ENCODE measurements at places on chromosomes 5 and 9.
A peak's percentile ranks its signal among the peaks of the same experiment; 100 is the strongest.

DNA sequence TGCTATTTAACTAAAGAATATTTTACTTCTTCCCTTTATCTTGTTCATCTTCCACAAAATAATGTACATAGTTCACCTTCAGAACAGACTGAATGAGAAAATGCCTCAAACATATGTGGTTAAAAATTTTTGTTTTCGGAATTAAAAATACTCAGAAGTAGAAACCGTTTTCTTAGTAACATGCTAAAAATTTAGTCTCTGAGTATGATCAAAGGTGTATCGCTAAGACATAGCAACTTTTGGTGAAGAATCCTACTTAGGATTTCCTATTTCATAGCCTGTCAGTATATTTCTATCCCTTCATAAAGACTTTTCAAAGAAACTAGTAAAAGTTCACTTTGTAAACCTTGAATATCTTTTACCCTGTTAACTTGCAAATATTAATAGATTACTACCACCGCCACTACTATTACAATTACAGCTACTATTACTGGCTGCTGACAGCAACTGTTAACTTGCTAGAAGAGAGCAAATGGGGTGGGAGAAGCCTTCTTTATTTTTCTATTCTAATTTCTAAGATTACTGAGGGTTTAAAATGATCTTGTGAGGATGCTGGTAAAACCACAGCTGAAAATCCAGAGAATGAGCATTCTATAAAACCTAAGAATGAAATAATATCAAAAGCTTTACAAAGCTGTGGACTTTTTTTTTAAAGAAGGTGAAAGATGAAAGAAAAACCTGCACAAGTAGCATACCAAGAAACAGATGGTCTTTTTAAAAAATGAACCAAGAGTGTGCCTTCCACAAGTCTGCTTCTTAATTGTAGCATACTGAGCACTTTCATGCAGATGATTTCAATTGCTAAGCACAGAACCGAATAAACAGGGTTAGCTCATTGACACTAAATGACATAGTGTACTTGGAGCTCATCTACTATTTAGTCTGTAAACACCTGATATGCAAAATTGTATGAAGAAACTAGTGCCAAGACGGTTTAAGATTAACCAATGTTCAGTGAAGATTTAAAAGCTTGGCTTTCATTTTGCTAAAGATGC lies 246.3 kb upstream of the EFNA5 start:
- no peak for DNase-seq

GRCh38 chr5:26757941-26758340 lies 280.4 kb downstream of the CDH9 start:
- DNase-seq, result peak; percentile 34

- DNase-seq, result no peak
These were observed 200.9 kb downstream of the AUH start for GRCh38 chr9:91160599-91161464.

- DNase-seq, result no peak
These were observed 988.3 kb downstream of the DTWD2 start for GRCh38 chr5:117999939-118000549.

- DNase-seq, result peak; percentile 42
These were observed 26.8 kb downstream of the ANKRD55 start for GRCh38 chr5:56206126-56206910.

DNA sequence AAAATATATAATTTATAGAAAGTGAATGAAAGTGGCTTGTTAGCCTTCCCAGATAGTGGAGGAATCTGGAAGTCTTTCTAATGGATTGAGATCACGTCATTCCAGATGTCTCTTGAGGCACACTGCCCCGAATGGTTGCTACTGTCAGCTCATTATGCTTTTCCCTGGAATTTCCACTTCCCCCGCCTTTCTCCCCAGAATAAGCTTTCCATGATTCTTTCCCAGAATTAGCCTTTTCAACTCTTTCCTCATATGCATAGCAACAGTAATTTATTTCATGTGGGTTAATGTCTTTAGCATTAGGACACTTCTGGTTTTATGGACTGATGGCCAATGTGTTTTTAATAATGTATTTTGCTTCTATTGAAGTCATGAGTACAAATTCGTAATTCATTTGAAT lies 81.5 kb downstream of the PALM2AKAP2 start:
- no peak for DNase-seq

- no peak for DNase-seq
These were observed 321.8 kb upstream of the MEF2C start for GRCh38 chr5:89204756-89205155.

DNA sequence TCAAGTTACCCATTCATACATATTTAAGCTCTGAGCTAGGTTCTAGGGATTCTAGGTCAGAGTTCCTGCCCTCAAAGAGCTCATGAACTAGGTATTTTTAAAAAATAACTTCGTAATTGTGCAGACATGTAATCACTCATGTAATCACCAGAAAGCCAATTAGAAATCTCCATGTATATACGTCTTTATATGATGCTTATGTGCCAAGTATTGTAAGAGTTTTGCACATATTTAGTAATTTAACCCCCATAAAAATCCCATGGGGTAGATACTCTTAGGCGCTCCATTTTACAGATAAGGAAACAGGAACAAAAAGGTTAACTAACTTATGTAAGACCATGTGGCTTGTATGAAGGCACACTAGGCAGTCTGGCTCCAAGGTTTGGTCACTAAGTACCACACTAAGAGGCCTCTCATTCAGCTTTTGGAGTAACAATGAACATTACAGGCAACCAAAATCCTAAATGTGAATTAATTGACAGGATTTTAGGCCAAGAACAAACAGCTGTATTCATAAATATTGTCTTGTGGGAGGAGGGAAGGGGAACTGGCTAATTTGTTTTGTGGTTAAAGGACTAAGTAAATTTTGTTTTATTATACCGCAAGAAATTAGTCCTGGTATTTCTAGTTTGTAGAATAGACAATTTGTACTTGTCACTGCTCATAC lies 1.7 kb upstream of the OTULINL start:
- DNase-seq, result no peak

DNA sequence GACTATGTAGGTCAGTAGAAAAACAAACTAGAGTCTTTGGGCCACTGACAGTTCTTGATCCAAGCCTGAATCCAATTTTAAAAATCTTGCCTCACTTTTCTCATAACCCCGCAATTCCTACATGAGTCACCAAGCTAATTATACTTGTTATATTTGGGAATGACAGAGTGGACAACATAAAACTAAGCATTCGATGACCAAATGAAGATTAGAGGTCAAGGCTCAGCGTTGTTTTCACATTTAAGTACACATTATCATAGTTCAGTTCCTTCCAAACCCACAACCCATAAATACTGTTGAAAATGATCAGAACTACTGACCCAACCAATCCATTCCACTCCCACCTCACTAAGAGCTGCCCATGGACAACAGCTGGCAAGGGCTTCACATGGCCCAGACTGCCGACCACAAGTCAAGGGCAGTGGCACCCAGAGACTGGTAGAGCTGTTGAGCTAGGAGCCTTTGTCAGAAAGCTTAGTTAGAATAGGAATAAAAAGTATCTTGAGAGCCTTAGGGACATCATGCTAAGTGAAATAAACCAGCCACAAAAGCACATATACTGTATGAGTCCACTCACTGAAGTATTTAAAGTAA lies 64.2 kb downstream of the MYO10 start:
- no peak for DNase-seq

DNA sequence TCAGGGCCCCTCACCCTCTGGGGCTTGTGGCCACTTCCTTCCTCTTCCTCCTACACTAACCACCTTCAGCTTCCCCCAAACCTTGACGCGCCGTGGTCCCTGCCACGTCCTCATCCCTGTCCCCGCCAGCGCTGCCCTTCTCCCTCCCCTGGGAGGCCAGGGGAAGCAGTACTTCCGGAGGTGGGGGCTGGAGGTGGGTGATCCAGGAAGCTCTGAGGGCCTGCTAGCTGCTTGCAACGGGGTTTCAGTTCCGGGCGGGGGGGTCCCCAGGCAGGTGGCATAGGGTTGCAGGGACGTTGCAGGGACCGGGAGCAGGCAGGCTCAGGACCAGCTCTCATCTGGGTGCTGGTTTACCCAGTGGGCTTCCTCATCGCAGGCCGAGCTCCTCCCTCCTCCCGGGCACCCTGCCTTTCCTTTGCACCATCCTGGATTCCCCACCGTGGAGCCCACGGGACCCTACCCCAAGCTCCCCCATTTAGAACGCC lies 70.0 kb downstream of the RXRA start:
- peak; percentile 58 for DNase-seq

GRCh38 chr9:3894772-3895171 lies 369.0 kb upstream of the RFX3 start:
- no peak for DNase-seq

DNA sequence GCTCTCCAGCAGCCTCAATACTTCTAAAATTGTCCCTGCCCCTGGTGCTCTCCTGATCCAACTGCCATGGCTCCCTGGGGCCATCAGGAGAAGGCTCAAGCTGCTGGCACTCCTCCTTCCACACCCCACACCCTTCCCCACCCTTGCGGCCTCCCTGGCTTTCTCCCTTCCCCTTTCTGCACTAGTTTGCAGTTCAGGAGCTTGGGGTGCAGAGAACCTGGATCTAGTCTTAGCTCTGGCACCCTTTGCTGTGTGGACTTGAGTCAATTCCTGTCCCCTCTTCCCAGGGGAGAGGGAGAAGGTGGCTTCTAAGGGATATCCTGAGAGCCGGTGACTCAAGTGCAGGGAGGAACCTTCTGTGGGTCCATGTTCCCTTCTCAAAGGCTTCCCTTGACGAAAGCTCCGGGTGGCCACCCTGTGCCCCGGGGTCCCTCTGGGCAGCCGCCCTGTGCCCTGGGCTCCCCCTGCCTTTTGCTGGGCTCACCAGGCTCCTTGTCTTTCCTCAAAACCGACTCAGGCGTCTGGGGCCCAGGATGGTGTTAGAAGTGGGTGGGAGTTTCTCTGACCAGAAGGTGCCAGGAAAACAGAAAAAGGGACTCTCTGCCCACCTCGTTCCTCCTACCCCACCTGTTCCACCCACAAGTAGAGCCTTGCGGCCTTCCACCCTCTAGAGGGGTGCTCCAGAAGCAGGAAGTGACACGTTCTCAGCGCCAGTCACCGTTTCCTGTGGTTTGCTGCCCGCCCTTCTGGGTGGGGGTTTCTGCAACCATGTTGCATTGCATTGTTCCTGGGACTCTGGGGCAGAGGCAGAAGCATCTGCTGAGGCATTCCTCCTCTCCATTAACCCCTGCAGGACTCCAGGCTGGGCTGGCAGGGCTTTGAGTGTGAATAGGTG lies 15.0 kb downstream of the GLIPR2 start:
- peak; percentile 89 for DNase-seq

GRCh38 chr5:150349681-150350275 lies 7.7 kb upstream of the TCOF1 start:
- no peak for DNase-seq

GRCh38 chr9:112445196-112445595 lies 41.4 kb upstream of the KIAA1958 start:
- DNase-seq, result no peak

GRCh38 chr5:140207250-140207964 lies 32.4 kb downstream of the CYSTM1 start:
- peak; percentile 73 for DNase-seq

DNA sequence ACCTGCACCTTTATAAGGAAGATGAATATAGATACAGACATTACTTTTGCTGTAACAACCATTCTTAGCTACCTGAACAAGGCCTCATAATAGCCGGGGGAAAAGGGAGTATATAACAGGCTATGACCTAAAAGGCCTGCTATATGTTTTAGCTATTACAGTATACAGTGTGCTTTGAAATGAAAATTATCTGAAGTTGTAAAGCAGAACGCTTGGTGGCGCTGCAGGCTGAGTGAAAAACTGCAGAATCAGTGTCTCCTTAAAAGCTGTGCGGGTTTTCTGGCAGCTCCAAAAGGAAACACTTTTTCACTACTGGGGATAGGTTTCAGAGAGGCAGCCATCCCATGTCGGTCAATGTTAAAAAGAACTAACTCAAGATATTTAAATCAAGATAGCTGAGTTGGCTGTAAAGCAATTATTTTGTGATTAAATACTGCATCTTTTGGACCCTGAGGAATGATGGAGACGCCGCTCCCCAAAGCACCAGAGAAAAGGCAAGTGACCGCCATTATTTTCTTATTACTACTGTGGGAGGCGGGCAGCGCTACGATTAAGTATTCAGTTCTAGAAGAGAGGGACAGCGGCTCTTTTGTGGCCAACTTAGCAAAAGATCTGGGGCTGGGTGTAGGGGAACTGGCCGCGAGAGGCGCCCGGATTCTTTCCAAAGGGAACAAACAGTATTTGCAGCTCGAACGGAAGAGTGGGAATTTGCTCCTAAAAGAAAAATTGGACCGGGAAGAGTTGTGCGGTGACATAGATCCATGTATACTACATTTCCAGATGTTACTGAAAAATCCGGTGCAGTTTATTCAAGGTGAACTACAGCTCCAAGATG lies 5.9 kb downstream of the PCDHB6 start:
- no peak for DNase-seq

GRCh38 chr5:119031905-119032304 lies 39.0 kb upstream of the DMXL1 start:
- peak; percentile 86 for DNase-seq

GRCh38 chr9:27194401-27195091 lies 85.5 kb downstream of the TEK start:
- DNase-seq, result peak; percentile 10

GRCh38 chr5:141002605-141002965 lies 36.3 kb downstream of the PCDHAC2 start:
- DNase-seq, result no peak

DNA sequence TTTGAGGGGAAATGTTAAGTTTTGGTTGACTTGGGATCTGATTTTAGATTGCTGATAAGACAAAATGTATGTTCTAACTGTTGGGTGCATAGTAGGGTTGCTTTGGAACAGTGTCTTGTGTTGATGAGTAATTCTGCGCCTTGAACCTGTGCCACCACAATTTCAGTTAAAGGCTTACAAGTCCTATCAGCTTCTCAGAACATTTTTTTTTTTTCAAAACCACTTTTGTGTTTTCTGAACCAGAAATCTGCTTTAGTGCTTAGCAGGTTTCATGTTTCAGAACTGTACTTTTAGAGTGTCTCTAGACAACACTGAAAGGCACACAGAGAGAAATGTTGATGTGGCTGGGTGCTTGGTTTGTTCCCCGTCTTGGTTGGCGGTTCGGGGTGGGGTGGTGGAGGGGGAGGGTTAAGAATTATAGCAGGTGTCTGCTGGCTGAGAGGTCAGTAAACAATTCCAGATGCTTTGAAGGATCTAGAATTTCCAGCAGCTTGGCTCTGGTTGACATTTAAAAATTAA lies 84.6 kb downstream of the ANKRD55 start:
- DNase-seq, result no peak

- DNase-seq, result no peak
These were observed 418.3 kb downstream of the HCN1 start for GRCh38 chr5:45277860-45278259.

GRCh38 chr5:43363445-43364152 lies 48.6 kb downstream of the CCL28 start:
- DNase-seq, result no peak

GRCh38 chr9:127209220-127209619 lies 55.4 kb upstream of the GARNL3 start:
- no peak for DNase-seq

DNA sequence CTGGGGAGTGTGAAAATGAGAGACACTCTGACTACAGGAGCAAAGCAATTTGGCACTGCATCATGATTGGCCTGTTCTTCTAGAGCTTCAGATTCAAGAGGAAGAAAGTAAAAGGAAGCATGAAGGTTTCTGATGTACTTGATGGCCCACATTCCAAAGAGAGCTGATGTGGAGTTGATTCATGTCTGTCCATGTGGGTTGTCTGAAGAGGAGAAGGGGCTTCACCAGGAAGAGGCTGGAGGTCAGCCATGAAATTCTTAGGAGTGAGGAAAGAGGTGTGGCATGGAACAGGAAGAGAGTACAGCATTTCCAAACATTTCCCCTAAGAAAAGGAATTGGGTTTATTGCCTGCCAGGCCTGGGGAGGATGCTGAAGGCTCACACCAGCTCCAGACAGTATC lies 70.7 kb downstream of the PTCD2 start:
- DNase-seq, result no peak

Measured in suppressor macrophage treated with lipopolysaccharide for 4 hours (primary cell).